Fibroblast of skin of scalp (primary cell): ENCODE measurements at places on chromosomes 12 and 14.

DNA sequence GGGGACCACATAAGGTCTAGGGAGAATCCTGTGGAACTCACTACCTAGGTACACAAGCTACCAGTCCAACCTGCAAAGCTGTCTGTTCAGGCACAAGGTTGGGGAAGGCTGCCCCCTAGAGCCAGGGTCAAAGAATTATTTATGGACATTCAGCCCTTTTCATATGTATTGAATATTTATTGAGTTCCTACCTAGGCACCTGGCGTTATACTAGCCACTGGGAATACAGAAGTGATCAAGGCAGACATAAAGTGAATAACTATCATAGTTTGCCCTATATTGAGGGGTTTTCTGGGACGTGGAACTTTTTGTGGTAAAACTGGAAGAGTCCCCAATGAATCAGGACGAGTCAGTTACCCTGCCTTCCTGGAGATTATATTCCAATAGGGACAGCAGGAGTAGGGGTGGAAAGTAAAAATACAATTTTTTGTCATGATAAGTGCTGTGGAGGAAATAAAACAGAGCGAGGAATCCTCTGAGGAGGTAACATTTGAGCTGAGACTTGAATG lies 5.8 kb upstream of the SLC48A1 start:
- no peak for DNase-seq

- DNase-seq = peak; percentile 8
Observed at GRCh38 chr14:75675265-75675960, 14.4 kb downstream of the TTLL5 start.

- no peak for DNase-seq
Observed at GRCh38 chr12:132171293-132171967, 27.2 kb downstream of the NOC4L start.

DNA sequence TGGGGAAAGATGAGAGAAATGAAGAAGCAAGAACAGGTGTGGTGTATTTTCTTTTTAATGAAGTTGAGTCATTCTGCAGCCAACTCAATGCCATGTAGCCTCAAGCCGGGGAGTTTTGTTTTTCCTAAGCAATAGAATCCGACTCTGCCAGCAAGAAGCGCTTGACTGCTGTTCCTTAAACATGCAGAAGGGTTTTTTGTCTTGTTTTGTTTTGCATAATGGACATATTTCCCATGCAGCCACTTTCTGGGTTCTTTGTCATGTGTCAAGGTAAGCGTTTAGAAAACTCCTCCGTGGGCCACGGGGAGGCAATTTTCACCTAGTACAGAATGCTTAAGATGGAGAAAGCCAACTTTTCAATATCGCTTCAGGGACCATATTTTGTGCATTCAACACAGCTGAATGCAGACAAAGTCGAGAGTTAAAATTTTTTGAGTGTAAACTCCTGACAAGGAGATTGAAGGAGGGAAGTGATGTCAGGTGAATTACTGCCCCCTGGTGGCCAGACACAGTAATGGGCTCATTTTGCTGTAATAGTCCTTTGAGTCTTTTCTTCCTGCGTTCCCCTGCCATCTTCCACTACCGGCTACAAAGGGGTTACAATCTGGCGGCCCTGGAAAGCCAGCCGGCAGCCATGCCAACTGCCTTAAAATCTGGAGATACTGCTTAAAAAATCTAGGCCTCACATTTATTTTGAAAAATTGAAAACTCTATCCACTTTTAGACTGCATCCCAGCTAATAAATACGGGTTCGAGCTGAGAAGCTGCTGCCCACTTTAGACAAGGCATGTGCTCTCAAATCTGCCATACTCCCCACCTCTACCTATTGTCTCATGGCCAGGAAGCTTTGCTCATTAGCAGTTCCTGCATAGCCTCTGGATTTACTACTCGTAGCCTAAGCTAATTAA lies 3.2 kb upstream of the FICD start:
- peak; percentile 66 for DNase-seq

DNA sequence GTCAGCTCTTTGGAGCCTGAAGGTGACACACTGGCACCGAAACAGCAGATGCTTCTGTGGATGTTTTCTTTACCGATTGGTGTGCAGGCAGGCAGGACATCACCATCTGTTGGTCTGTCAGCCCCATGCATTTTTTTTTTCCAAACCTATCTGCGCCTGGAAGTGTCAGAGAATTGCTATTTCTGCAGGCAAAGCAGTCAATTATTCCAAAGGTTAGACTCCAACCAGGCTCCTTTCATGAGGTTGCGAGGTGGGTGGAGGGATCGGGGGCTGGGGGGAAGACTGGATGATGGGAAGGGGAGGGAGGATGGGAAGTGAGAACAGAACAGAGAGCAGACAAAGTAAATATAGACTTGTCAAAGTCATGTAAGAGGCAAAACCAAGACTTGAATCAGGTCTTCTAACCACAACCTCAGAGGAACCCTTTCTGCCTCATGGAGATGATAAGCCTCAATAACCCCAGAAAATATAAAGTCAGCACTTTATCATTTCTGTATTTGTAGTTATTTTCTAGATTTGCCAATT lies 117.7 kb downstream of the OTOGL start:
- DNase-seq = no peak

- peak; percentile 44 for DNase-seq
Observed at GRCh38 chr12:20477672-20478071, 109.3 kb downstream of the PDE3A start.

DNA sequence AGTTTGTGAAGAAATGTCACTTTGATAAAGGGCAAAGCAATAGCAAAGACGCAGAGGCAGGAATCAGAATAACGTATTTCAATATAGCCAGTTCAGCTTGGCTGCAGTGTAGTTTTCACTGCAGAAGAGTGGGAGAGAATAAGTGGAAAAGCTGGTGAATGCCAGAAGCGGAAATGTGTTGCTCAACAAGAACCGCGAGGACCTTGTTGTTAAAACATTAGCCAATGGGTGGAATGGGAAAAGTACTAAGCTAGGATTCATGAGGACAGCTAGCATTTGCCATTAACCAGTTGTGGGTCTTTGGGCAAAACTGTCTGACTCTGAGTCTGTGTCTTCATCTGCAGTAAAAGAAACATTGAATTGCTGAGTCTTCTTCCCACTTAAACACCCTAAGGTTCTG lies 292.9 kb upstream of the GRIP1 start:
- DNase-seq = no peak

GRCh38 chr14:79369359-79370332 lies 841.7 kb downstream of the DIO2 start:
- peak; percentile 57 for DNase-seq

- no peak for DNase-seq
Observed at GRCh38 chr12:67137256-67137655, 131.9 kb upstream of the CAND1 start.

GRCh38 chr12:21169878-21170472 lies 39.0 kb downstream of the SLCO1B1 start:
- DNase-seq = peak; percentile 51

DNA sequence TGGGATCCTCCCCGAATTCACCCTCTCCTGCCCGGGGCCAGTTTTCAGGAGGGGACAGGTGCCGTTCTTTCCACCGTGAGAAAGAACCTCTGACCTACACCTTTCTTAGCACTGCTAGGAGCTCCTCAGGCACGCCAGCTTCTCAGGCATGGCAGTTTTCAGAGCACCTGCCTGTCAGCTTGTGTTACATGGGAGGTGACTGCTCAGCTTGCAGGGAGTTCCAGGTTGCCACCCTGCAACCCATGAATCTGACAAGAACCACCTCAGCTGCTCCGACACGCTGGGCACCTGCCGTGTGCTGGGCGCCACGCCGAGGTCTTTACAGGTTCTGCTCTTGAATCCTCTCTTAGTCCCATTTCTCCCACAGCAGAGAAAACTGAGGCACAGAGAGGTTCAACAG lies 12.9 kb downstream of the BRI3BP start:
- DNase-seq = no peak

- no peak for DNase-seq
Observed at GRCh38 chr12:49066120-49066519, 3.7 kb downstream of the RHEBL1 start.

DNA sequence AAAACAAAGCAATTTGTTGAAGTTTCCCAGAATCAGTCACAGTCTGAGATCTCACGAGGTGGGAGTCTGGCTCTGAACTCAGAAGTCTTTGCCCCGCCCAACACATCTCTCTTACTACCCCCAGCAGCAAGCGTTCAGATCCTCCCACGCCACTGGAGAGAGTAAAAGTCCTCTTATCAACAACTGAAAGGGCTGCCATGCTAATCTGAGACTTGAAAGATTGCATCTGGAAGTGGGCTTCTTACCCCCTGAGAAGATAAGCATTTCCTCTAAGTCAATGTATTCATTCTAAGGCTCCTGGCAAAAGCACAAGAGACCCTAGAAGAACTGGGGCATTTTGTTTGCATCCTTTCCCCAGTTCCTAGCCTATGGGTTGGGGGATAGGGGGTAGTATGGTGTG lies 34.1 kb upstream of the STON2 start:
- no peak for DNase-seq

- no peak for DNase-seq
Observed at GRCh38 chr12:32198555-32198954, 91.9 kb downstream of the BICD1 start.

DNA sequence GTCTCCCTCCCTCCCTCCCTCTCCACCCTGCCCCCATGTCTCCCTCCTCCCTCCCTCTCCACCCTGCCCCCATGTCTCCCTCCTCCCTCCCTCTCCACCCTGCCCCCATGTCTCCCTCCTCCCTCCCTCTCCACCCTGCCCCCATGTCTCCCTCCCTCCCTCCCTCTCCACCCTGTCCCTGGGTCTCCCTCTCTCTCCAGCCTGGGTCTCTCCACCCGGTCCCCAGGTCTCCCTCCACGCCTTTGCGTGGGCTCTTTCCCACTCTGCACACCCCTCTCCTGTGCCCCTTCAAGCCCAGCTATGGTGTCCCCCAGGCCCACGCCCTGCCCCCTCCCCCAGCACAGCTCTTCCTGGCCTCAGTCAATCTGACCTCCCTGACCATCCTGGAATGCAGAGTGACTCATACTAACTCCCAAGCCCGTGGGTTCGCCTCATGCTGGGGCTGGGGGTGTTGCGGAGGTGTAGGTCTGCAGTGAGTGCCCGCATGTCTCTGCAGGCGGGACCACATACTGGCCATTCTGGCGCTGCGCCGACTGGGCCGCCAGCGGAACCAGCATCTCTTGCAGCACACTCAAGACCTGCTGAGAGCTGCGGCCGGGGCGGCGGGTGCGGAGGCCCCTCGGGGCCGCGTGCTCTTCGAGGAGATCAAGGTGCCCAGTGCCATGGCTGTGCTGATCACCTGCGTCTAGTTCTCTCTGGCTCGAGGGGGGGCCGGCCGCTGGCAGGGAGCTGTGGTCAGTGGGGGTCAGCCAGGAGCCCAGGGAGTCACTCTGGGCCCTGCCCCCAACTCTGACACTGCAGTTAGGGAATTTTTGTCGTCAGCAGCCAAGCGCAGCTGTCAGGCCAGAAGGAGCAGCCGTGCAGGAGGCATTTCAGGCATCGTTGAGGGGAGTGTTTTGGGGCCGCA lies 13.5 kb upstream of the TNFAIP2 start:
- peak; percentile 76 for DNase-seq

DNA sequence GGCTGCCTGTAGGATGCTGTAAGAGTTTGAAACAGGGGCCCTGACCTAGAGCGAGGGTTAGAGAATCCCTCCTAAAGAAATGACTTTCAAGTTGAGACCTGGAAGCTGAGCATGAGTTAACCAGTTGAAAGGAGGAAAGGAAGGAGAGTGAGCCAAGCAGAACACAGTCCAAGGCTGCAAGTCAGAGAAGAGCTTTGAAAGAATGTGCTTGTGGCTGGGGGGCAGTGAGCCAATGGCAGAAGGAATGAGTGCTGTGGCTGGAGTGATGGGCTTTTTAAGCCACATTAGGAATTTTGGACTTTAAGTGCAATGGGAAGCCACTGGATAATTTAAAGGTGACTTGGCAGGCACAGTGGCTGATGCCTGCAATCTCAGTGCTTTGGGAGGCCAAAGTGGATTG lies 18.1 kb downstream of the CDKN1B start:
- peak; percentile 73 for DNase-seq

GRCh38 chr14:95547626-95548327 lies 12.9 kb downstream of the GLRX5 start:
- DNase-seq = peak; percentile 42

- no peak for DNase-seq
Observed at GRCh38 chr14:103811189-103811588, 36.2 kb downstream of the PPP1R13B start.

GRCh38 chr14:67357969-67358354 lies 1.6 kb downstream of the ATP6V1D start:
- DNase-seq = no peak

- DNase-seq = no peak
Observed at GRCh38 chr14:81472096-81472800, 61.4 kb downstream of the SEL1L start.

DNA sequence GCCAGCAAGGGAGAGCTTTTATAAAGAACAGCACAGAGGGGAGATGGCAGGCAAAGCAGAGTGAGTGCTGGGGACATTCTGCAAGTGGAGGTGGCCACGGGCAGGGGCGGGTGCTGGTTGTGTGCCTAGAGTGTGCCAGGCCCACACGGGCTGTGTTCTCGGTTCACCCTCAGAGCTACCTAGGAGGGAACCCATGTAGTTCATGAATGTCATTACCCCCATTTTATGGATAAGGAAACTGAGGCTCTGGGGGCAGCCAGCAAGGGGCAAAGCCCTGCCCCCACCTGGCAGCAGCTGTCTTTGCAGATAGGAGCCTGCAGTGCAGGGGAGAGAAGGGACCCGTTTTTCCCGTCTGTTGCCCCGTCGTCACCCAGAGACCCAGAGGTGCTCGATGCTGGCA lies 85.2 kb upstream of the NCOR2 start:
- DNase-seq = no peak

GRCh38 chr14:75615200-75615599 lies 36.8 kb downstream of the FLVCR2 start:
- DNase-seq = no peak

- DNase-seq = no peak
Observed at GRCh38 chr12:39541471-39541870, 78.1 kb downstream of the ABCD2 start.

- no peak for DNase-seq
Observed at GRCh38 chr12:60265741-60266140, 669.9 kb downstream of the SLC16A7 start.

GRCh38 chr12:113647048-113647447 lies 175.4 kb upstream of the LHX5 start:
- peak; percentile 2 for DNase-seq

- DNase-seq = no peak
Observed at GRCh38 chr14:90137807-90138206, 76.0 kb downstream of the KCNK13 start.

DNA sequence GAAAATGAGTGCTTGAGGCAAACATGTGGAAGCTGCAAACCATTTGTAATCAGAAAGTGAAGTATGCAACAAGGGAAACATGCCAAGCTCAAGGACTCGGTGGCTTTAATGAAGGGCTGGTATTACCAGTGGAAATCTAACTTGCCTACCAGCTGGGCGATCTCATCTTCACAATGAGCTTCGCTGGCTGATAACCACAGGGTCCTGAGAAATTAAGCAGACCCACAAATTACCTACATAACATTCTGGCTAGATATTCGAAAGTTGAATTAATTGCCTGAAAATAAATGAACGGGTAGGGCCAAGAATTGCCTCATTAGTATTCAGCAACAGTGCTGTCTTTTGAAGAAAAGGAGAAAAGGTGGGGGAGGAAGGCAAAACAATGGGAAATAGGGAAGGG lies 439.4 kb downstream of the PDZRN4 start:
- no peak for DNase-seq

- DNase-seq = no peak
Observed at GRCh38 chr12:17206553-17206952, 600.6 kb upstream of the LMO3 start.

- DNase-seq = no peak
Observed at GRCh38 chr12:38898001-38898684, 7.2 kb downstream of the CPNE8 start.

GRCh38 chr12:15001733-15002382 lies 29.0 kb downstream of the PDE6H start:
- DNase-seq = peak; percentile 15

- peak; percentile 92 for DNase-seq
Observed at GRCh38 chr12:4663971-4664505, 15.1 kb downstream of the NDUFA9 start.
